NCI-H748 treated with DMSO at 0.1 percent for 48 hours (cell line): ENCODE measurements at places on chromosomes 6 and 20.

GRCh38 chr20:32435449-32436107 is 77.4 kb downstream of the ASXL1 start:
- no peak for DNase-seq

DNA sequence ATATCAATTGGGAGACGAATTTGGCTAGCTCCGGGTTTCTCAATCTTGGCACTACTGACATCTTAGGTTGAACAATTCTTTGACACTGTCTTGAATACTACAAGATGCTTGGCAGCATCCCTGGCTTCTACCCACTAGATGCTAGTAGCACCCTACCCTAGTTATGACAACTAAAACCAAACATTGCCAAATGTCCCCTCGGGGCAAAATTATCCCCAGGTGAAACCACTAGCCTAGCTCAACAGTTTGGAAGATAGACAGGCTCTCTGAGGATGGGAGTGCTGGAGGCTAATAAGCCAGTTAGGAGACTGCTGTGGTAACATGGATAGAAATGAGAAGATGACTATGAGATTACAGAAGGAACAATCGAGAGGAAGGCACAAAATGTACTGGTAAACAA is 20.9 kb downstream of the CCNC start:
- DNase-seq: no peak

DNA sequence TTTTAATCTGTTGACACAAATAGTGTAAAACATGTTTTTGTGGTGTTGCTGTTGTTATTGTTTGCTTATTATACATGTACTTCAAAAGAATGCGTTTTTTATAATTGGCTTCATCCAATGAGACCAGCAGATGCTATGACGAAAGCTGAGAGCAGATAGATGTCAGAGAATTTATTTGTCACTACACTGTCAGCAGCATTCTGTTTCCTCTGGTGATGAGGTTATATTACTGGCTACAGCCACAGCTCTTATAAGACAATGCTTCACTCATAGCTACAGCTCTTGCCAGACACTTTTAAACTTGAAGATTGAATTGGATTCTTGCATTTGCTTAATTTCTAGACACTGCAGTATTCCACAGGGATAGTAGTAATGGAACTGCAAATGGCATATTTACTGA is 860.5 kb downstream of the TBC1D32 start:
- DNase-seq: no peak

DNA sequence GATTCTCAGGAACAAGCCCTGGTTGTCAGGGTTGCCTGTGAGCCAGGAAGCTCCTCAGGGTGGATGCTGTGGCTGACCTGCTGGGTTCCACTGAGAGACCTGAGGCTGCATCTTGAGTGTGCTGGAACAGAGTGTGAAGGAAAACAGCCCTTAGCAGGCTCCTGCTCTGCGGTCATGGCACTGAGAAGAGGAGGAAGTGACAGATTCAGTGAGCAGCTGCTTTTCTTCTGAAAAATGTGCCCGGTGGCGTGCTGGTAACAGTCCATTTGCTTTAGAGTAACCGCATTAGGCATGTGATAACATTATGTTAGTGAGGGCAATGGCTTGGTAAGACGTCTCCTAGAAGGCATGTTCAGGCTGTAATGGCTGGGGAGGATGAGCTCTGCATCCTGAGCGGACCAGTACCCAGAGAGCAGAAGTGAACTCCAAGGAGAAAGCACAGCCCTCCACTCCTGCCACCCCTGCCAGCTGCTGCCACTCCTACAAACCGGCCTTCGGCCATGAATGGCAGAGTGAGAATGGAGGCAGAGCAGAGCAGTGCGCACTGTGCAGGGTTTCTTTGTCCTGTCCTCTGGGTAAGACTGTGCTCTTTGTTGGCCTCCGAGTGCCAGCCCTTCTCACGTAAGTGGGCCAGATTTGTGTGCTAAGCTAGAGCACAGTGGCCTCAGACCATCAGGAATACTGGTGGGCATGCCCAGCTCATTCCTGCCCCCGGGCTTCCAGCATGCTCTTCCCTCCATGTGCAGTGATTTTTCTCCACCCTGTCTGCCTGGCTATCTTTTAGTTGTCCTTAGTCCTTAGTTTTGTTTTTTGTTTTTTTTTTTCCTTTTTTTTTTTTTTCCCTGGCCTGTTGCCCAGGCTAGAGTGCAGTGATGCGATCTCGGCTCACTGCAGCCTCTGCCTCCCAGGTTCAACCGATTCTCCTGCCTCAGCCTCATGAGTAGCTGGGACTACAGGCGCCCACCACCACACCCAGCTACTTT is 98.1 kb upstream of the VSTM2L start:
- DNase-seq: no peak

GRCh38 chr20:40050596-40050995 is 638.4 kb downstream of the MAFB start:
- no peak for DNase-seq

GRCh38 chr6:46407246-46407645 is 84.0 kb downstream of the RCAN2 start:
- no peak for DNase-seq

GRCh38 chr6:45997875-45998506 is 17.7 kb downstream of the CLIC5 start:
- DNase-seq: no peak

DNA sequence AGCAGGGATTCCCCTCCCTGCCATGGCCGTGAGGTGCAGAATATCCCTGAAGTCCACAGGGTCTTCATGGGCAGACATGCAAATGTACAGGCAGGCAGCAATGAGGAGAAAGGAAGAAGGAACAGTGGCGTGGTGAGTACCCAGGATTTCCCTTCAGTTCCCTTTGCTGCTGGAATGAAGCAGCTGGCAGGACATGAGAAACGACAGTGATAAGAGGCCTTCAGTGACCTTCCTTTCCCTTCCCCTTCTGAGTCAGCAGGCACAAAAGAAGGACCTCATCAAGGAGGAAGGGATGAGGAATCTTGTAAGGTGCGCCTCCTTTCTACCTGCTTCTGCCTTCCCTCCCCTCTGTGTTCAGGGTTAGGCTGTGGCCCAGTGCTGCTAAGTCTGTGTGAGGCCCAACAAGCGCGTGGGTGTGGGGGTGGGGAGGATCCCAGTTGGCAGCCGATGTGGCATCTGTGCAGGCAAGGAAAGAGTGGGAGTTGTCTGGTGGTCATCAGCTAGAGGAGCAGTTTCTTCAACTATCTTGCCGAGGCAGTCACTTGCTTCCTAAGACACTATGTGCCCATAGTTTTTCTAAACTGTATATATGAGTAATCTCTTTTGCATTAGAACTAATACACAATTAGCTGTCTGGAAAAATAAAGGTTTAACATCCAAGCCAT is 29.5 kb upstream of the FBXO9 start:
- DNase-seq: no peak

DNA sequence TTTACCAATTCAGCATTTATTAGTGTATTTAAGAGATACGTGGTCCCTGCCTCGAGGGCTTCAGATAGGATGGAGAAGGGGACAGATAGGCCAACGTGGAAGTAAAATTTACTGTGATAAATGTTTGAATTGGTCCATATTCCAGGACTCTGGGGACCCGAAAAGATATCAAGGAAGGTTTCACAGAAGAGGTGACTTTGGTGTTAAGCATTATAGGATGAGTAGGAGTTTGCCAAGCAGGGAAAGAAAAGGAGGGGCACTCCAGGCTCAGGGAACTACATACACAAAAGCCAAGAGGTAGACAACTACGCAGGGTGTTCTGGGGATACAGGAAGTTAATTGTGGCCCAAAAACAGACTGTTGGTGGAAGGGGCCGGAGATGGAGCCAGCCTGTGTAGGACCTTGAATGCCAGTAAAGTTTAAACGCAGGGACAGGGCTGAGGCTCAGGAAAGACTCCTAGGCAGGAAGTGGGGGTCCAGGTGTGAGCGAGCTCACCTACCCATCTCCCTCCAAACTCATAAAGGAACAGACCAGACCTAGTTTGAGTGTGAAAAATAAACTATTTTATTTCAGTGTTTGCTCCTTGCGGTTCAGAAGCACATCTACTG is 37.0 kb downstream of the TGM2 start:
- DNase-seq: no peak

GRCh38 chr6:33988121-33989015 is 157.5 kb downstream of the GRM4 start:
- DNase-seq: peak; percentile 98

- DNase-seq: no peak
Measured at GRCh38 chr6:56984361-56984760, 29.5 kb downstream of the BEND6 start.

- no peak for DNase-seq
Measured at GRCh38 chr6:12578751-12579150, 137.8 kb upstream of the PHACTR1 start.

GRCh38 chr20:46071573-46071972 is 18.2 kb downstream of the NCOA5 start:
- no peak for DNase-seq

DNA sequence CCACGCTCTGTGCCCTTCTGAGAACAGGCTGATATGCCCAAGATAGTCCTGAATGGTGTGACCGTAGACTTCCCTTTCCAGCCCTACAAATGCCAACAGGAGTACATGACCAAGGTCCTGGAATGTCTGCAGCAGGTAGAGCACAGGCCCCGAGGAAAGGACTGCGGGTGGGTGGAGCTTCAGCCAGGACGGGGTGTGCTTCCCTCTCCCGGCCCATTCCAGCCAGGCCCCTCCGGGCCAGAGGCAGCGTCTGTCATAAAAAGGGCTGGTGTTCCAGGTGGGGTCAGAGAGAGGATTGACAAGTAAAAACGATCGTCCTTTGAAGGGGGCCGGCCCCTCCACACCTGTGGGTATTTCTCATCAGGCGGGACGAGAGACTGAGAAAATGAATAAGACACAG is 1.3 kb downstream of the RTEL1 start:
- no peak for DNase-seq

DNA sequence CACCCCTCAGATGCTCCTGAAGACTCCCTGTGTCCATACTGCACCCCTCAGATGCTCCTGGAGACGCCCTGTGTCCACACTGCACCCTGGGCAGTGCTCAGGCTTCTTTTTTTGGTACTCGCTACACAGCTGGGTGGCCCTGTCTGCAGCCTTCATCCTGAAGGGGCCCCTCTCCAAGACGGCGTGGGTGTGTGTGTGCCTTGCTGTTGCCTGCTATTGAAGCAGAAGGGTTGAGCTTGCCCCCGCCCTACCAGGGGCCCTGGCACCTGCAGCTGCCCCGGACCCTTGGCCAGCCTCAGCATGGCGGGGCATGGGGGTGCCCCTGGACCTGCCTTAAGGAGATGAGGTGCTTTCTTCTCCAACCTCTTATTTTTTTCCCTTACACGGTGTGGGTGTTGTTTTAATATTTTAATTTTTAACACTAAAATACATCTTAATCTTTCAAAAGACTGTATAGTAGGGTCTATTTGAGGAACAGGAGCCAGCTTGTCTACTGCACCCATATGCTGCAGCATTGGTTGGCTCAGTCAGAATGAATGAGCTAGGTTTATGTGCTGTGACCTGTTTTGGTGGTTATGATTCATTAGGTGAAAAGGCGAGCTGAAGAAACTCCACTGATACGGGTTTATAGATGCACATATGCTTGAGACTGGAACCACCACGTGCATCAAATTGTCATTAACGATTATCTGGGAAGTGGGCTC is 135.9 kb downstream of the AGPAT4 start:
- no peak for DNase-seq

DNA sequence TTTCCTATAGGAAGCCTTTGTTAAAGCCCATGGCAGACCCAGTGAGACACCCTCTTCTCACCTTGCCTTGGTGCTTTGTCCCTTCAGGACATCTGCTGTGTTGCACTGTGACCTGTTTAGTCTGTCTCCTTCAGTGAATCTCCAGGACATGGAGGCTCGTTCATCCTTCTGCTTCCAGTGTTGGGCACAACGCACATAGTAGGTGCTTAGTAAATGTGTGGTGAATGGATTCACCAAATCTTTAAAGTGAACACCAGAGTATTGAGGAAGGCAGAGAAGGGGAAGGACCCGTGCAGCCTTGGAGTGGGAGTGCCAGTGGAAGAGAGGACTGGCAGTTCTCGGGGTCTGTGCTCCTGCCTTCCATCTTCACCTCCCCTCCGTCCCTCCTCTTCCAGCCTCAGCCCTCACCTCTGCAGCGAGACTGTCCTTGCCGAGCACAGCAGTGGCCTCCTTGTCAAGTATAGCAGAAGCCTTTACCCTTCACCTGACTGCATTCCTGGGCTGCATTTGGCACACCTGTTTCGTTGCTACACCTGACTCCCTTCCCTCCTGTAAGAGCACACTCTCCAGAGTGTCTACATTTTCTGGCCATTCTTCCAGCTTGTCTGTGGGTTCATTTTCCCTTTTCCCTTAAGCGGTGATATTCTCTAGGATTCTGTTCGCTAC is 49.2 kb downstream of the ARID1B start:
- DNase-seq: no peak

DNA sequence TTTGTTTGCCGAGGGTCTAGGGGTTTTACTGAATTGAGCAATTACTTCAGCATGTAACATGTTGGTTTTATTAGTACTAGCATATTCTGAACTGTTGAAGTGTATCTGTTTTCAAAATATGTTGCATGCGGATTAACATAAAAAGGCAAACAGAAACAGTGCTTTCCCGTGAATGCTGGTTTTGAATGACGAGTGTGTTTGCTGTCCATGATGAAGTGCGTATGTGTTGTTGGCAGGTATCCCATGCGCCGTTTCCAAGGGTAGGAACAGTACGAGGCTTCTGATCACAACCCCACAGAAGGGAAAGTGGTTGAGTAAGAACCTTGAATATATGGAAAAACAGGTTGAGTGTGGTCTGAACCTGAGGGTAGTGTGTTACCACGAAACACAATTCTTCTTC is 232.9 kb downstream of the SAMD5 start:
- no peak for DNase-seq

GRCh38 chr6:38025451-38025850 is 205.9 kb downstream of the ZFAND3 start:
- DNase-seq: no peak

DNA sequence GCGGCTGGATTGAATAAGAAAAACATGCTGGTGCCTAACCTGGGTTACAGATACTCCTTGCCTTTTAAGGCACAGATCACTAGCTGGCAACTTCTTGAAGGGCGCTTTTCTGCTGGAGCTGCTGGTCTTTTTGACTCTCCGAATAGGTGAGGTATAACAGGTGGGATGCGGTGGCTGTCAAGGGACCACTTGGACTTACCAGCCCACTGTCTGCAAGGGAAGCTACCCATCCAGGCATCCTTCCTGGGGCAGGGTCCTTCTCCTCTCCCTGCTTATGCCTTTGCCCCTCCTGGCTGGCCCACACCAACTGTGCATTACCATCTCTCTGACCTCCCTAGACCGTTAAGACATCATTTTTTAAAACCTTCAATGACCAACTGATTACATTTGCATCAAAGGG is 57.4 kb downstream of the NPEPL1 start:
- DNase-seq: no peak

DNA sequence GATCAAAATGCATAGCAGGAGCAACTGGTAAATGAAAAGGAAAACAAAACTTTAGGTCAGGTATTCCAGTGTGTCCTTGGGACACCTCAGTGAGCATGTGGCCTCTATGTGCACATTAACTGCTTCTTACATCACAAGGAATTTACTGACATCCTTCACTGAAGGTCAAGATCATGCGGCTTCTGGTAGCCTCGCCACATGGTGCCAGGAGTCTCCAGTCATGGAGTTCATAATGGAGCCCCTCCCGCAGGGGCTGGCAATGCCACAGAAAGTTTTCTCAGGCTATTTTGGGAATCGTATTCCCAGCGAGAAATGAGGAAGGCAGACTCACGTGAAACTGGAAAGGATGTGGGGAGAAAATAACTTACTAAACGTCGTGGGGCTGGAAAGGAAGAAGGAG is 19.7 kb upstream of the SLC22A3 start:
- DNase-seq: no peak

- DNase-seq: no peak
Measured at GRCh38 chr6:11810039-11810541, 31.5 kb upstream of the ADTRP start.
